ENCODE measurements at places on chromosomes 2 and 18.

GRCh38 chr2:146992057-146992456 is 852.8 kb upstream of the ACVR2A start:
- DNase-seq, result no peak

DNA sequence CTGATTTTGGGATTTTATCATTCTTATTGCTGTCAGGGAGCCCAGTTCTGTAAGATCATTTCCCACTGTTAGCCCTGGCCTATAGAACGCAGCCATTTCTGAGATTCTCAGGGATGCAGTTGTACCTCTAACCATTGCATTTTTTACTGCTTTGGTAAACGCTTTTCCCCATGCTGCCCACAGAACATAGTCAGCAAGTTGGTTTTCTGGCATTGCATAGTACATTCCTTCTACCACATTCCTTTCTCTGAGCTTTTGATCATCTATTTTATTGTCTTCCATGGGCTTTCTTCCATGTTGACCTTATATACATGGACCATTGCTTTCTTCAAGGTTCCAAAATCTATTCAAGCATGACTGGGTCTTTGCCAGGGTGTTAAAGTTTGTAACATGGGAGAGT is 86.8 kb upstream of the ST6GAL2 start:
- no peak for DNase-seq

- no peak for DNase-seq
Observed at GRCh38 chr2:223828314-223828713, 9.1 kb downstream of the AP1S3 start.

DNA sequence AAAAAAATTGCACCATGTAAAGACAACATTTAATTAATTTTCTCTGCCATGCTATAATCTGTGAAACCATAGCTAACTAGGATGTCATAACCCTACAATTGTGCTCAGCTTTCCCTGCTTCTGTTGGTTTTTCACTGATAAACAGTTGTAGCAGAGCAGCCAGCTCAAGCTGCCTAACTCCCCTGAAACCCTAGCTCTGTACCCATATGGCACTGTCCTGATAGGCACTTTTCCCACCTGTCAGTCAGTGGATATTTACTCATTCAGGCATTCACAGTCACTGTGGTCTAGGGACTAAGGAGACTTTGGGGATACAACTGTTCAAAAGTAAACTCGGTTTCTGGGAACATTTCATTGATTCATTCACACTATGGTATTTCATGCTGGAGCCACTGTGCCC is 407.0 kb downstream of the DSEL start:
- no peak for DNase-seq

- DNase-seq, result peak; percentile 69
Observed at GRCh38 chr2:8693157-8693821, 11.4 kb downstream of the ID2 start.

GRCh38 chr18:7941533-7941932 is 374.4 kb downstream of the PTPRM start:
- DNase-seq, result no peak

GRCh38 chr2:34656632-34657031 is 1057.5 kb upstream of the FAM98A start:
- DNase-seq, result no peak

GRCh38 chr2:72931280-72931910 is 14.1 kb downstream of the EMX1 start:
- DNase-seq, result no peak

- no peak for DNase-seq
Observed at GRCh38 chr2:236872981-236873380, 212.7 kb upstream of the COPS8 start.

DNA sequence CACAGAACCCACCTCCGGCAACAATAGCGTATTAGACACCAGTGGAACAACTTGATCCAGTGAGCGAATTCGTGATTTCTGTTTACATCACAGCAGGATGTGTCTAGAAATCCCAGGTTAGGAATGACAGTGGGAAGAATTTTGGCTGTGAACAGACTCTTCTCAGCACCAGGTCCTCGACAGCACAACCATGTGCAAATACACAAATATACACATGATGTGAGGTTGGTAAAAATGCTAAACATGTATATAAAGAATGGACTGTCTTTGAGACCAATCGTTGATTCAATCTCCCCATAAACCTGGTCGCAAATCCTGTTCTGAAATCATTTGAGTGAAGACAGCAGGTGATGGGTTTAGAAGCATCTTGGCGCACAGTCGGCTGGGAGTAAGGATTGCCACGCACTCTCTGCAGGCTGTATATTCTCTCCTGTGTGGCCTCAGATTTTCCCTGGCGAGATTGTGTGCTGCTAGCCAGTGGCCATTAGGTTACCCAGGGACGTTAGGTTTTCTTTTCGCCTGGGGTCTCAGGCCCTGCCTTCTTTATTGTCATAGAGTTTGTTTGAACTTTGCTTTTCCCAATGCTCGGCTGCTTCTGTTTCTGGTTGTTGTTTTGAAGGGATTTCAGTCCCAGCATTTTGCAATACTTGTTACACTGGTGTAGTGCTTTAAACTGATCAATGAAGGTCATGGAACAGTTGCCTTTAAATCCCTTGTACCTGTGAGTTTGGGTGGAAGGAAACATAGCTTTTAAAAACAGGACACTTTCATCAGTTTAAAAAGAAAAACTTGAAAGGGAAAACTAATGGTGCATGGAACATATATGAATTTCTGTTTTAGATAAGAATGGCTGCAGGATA is 147.3 kb downstream of the ALPK2 start:
- no peak for DNase-seq

- no peak for DNase-seq
Observed at GRCh38 chr2:142061733-142062132, 69.1 kb downstream of the LRP1B start.

DNA sequence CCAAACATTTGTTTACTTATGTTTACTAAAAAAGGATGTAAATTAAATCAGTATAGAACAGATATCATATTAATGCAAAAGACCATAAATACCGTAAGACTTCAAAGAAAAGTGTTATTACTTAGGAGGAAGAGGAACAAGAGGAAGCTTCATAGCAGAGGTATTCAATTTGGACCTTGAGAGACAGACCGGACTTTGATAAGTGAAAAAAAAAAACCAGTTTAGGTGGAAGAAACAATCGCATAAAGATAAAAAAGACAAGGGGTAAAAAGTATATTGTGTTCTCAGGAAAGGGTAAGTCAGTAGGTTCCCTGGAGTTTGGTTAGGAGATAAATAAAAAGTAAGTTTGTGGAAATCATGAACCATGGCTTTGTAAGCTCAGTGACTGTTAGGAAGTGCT is 17.6 kb downstream of the PELI1 start:
- DNase-seq, result no peak

- DNase-seq, result no peak
Observed at GRCh38 chr2:221204699-221205098, 367.4 kb downstream of the EPHA4 start.

GRCh38 chr2:20496942-20497341 is 50.1 kb downstream of the RHOB start:
- no peak for DNase-seq

DNA sequence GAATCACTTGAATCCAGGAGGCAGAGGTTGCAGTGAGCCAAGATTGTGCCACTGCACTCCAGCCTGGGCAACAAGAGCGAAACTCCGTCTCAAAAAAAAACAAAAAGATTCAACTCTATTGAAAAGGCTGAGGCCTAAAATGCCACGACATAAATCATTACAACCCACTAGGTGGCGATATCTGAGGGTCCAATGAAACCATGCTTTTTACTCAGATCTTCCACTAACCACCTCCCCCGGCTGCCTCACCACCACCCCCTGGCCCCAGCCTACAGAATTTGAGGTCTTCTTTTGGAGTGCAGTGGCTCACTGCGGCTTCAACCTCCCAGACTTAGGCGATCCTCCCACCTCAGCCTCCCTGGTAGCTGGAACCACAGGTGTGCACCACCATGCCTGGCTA is 57.5 kb downstream of the AP1S3 start:
- peak; percentile 69 for DNase-seq

DNA sequence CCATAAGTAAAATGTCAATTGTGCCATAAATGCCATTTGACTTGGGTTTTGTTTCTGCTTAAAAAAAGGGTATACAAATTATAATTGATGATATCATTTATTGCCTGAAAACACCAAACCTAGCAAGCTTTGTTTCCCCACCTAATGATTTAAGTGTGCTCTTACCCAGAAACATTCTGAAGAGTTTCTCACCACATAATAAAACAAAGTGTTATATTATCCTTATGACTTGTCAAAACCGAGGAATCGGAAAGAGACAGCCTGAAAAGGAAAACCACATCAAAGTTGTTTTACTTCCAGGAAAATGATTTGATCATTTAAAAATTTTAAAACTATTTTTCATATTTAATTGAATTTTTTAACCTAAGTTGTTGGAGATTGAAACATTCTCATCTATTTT is 170.5 kb upstream of the SLC39A10 start:
- DNase-seq, result no peak

- no peak for DNase-seq
Observed at GRCh38 chr2:192124571-192124970, 70.2 kb downstream of the TMEFF2 start.

DNA sequence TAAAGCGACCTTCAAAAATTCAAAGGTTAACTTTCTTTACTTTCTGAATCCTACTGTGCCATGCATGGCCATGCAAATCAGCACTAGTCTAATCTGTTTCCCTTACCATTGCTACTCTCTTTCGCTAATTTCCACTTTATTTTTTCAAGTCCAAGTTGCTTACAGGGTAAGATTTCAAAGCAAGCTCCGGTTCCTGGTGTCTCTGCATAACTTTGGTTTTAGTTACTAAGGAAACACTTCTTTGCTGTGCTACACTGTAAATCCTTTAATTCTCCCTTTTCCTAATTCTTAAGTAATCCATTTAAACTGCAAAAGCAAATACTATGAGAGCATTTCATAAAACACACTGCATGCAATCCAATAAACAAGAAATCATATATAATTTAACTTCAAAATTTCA is 383.5 kb upstream of the LYPD1 start:
- no peak for DNase-seq

DNA sequence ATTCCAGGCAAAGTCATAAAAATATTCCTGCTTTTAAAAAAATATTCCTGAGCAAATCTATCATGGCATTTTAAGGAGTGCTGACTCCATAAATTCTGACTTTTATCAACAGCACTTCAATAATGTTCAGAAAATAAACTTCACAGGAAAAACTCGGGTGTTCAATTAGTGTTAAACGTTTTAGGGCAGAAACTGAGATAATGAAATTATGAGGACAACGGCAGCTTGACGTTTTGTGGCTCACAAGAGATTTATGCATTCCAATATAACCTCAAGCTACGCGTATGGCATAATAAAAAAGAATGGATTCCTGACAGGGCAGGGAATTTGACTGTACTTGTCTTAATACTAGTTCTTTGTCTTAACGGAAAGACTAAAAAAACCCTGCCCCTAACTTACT is 133.2 kb downstream of the ICOS start:
- no peak for DNase-seq

DNA sequence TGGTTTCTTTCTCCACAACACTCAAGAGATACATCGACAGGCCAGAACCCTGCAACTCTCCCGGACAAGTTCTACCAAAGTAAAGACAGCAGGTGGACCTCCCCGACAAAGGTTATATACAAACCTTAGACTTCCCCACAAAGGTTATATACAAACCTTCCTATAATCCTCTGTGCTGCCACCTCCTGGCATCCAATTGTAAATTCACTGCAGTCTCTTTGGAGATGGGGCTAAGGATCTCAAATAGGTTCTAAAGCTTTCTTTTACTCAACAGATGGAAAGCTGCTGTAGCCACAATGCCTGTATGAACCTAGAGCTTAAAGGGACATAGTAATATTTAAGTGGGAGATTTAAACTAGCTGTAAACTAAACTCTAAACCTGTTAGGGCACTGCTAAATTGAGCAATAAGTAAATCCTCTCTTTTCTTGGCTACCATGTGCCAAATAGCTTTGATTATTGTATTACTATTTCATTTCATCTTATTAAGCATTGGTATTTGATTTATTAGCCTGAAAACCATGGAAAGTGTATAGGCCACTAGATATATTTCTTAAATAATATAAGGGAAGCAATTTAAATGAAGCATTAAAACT is 9.8 kb upstream of the MREG start:
- DNase-seq, result peak; percentile 65

DNA sequence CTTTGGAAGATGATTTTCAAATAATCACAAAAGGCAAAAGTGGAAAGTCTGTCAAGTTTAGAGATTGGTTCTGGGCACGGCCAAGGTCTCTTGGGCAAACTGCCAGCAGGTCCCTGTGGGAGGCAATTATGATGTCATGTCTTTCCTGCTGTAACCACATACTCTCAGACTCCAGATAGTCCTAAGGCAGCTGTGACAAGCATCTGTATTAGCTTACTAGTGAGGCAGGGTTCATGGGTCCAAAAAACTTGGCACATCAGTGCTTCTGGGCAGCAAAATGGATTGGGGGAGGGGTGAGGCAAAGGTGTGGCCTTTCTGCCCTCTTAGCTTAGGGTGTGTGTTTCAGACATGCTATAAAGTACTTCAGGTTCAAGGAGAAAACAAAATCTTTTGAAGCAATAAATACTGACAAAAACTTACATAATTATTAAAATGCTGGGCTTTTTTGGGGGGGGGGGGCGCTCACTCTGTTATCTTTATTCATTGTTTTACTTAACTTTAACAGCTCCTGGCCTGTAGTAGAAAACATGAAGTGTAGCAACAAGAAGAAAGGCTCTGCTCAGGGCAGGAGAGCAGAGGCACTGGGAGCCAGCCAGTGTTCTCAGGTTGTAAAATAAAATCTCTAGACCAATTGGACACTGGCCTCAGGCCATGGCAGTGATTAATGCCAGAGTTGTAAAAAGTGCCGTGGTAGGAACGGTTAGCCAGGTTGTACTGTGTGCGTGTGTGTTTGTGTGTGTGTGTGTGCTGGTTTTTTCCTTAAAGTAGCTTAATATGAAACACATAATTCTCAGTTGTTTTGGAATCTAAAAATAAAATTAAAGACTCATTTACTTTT is 14.3 kb upstream of the TANC1 start:
- DNase-seq, result no peak

- no peak for DNase-seq
Observed at GRCh38 chr2:50953021-50953420, 78.9 kb downstream of the NRXN1 start.

DNA sequence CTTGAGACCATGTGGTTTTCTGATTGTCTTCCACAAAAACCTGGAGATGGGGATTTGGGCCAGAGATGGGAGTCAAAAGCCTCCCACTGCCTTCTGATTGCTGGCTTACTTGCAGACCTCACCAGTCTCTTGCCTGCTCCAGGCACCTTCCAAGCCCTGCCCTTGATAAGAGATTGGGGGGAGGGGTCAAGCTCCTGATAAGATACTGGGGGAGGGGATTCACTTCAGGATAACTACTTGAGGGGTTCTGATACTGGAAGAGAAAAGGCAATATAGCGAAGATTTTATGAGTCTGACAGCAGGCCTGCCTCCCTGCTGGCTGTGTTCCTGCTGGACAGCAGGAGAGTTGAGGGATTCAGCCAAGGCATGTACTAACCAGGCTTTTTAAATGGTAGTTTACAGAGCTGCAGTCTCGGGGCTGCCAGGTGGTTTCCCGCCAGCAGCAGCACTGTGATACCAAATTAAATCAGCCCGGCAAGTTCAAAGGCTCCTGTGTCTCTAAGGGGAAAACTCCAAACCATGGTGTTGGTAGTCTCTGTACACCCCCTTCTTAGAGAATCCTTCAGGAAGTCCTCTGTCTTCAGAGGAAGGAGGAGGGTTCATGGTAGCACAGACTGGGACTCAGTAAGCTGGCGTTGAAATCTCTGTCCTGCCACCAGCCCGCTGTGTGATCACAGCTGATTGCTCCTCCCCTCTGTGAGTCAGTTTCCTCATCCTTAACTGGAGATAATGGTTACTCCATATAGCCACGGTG is 58.3 kb downstream of the FBXO36 start:
- peak; percentile 58 for DNase-seq

Measured in GM13976 (cell line).